ENCODE measurements at places on chromosomes 2 and 18.

- no peak for DNase-seq
Measured at GRCh38 chr2:52510432-52510831, 1257.2 kb upstream of the CHAC2 start.

DNA sequence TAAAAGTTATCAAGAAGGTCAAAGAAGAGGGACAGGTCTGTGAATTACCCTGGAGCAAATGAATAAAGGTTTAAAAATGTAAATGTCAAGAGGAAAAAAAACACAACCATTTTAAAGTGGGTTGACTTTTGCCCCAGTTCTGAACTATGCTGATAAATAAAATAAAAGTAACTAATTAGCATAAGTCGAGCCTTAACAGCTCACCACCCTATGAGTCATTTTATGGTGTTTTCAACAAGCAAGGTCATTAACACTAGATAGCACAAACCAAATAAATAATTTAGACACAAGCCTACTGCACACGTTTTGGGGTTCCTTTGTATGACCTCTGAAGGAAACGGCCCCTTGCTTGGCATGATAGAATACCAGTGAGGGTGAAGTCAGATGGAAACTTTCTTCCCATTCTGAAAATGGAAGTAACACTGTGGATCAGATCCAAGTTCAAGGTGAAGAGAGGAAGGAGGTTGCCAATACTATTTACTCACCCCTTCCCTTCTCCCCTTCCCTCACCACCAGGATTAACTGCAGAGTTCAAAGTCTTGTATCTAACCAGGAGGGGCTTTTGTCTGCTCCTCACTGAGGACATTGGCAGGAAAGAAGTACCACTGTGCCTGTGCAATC, 380.0 kb upstream of the ACVR2A start:
- DNase-seq: no peak

DNA sequence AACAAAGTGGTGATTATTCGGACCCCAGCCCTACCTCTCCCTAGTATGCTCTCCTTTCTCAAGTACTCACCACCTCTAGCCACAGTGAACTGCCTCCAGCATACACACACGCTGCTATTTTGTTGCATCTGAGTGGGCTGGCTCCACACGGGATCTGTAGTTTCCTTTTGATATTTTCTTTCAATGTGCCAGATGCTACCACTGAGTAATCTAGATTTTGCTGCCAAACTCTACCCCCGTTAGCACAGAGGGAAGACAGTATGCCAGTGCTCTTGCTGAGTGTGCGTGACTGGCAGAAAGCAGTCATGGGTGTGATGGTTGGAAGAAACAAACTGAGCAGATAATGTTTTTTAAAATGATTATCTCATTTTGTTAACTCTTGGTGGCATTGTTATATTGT, 11.6 kb downstream of the CFLAR start:
- DNase-seq: no peak

DNA sequence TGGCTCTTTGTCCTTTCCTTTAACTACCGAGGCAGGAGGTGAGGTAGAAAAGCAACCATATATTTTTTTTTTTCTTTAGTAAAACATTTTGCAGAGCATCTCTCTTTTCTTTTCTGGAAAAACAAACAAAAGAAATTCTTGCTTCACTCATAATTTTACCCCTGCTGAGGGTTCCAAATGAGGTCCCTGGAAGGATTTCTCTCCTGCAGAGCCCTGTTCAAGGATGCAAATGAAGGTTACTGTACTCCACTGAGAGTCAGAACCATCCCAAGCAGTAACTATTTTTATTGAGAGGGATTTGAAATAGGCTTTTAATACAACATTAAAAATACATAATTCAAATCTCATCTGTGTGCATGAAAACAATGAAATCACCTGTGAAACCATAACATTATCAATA, 19.5 kb upstream of the MYO1B start:
- no peak for DNase-seq

- DNase-seq: no peak
Measured at GRCh38 chr2:182642328-182642727, 73.7 kb upstream of the DNAJC10 start.

DNA sequence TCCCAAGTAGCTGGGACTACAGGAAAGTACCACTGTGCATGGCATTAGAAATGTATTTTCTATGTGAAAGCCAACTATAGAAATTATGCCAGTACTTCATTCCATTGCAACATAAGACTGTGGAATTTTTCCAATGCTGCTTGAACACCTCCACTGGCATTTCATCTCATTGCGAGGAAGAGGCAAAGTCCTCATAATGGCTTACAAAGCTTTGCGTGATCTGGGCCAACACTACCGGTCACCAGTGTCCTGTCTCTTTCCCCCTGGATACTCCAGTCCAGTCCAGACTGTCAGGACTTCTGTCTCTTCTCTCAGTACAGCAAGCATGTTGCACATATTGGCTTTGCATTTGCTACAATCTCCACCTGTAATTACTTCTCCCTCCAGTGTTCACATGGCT, 223.5 kb downstream of the GPD2 start:
- DNase-seq: no peak

DNA sequence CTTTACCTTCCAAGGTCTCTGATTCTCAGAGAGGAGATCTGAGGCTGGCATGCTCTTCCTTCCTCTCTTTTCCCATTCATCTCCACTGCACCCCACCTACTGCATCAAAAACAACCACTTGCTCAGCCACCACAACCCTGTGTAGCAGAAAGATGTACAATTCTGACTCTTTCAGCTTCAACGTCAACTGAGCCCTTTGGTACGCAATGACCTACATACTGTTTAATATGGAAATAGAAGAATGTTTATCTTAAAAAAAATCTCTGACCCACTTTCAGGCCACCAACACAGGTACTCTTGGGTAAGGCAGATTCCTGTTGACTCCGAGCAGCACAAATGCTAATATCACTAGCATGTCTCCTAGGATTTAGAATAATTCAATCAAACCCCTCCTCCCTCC, 76.2 kb upstream of the AFF3 start:
- no peak for DNase-seq

GRCh38 chr2:149885946-149886345, 298.4 kb upstream of the MMADHC start:
- no peak for DNase-seq

DNA sequence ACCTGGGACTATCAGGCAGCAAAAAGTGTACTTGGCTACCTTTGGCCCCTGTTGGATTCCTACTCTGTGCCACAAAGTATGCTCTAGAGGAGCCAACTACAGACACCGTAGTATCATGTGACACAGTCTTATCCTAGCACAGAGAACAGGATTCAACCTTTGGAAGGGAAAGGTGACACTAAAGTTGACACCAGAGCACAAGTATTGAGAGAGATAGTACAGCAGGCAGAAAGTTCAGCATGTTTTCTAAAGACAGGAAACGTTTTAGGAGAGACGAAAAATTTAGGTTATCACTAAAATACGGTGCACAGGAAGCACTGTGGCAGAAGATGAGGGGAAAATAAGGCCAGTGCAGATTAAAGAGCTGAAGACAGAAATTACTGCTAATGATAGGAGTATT, 18.6 kb downstream of the SMAD2 start:
- no peak for DNase-seq

GRCh38 chr18:55018602-55019001, 59.3 kb upstream of the CCDC68 start:
- no peak for DNase-seq

Data from esophagus squamous epithelium (tissue), 5 donors.